Fibroblast of lung (primary cell): ENCODE measurements at places on chromosomes 2 and 18. TPM values are rescaled to one million over a fixed set of nuclear protein-coding genes. Genes with fewer than 3 reads are reported as not detected.

Gene DNER
- total RNA-seq: 0.26 and 0.33 TPM in 2 replicates

Gene ST6GAL2
- total RNA-seq: not detected in 2 replicates

DNA sequence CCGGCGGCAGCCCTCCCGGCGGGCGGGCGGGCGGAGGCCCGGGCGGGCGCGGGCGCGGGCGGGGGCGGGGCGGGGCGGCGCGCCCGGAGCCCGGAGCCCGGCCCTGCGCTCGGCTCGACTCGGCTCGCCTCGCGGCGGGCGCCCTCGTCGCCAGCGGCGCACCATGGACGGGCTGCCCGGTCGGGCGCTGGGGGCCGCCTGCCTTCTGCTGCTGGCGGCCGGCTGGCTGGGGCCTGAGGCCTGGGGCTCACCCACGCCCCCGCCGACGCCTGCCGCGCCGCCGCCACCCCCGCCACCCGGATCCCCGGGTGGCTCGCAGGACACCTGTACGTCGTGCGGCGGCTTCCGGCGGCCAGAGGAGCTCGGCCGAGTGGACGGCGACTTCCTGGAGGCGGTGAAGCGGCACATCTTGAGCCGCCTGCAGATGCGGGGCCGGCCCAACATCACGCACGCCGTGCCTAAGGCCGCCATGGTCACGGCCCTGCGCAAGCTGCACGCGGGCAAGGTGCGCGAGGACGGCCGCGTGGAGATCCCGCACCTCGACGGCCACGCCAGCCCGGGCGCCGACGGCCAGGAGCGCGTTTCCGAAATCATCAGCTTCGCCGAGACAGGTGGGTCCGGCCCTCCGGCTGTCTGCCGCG, at the start of gene INHBB:
Gene INHBB, plus strand, starts transcription at position 111 of the 641 bp plus-strand sequence. Its CDS starts 53 bp downstream, at position 164.
- no peak for DNase-seq

DNA sequence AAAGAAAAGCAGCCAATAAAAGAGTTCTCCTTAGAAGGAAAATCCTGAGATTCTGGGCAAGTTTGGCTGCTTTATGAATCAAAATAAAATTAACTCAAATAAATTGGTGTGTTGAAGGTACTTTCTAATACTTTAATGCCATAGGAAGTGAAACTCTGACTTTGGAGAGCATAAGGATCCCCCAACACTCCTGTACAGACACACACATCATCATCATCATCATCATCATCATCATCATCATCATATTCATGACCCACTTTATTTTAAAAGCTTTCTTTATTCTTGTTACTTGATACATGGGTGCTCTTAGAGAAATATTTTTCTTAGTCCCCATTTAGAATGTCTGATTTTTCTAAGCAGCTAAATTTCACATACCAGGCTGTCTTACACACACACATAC, 283.1 kb upstream of the CYRIA start:
- no peak for DNase-seq

GRCh38 chr2:17821535-17822444, 5.5 kb downstream of the MSGN1 start:
- peak; percentile 23 for DNase-seq

GRCh38 chr2:142153601-142154000, 22.8 kb upstream of the LRP1B start:
- DNase-seq: no peak
